ENCODE measurements at places on chromosomes 13 and 19.
A peak's percentile ranks its signal among the peaks of the same experiment; 100 is the strongest.

DNA sequence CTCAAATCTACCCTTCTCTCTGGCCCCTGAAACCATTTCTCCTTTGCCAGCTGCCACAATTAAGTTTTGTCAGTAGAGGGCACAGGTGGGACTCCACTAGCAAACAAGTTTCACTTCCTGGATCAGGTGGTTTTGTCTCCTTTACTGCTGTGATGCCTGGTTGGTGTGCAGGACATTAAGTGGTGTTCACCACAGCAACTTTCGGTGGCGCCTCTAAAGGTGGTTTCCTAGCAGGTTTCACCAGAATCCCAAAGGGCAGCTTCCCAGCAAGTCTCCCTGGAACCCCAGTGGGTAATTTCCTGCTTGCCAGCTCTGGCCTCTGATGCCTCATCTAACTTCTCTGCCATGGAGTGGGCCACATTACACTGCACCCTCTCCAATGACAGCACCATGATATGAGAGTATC is 16.6 kb downstream of the MED4 start:
- DNase-seq, result peak; percentile 68

DNA sequence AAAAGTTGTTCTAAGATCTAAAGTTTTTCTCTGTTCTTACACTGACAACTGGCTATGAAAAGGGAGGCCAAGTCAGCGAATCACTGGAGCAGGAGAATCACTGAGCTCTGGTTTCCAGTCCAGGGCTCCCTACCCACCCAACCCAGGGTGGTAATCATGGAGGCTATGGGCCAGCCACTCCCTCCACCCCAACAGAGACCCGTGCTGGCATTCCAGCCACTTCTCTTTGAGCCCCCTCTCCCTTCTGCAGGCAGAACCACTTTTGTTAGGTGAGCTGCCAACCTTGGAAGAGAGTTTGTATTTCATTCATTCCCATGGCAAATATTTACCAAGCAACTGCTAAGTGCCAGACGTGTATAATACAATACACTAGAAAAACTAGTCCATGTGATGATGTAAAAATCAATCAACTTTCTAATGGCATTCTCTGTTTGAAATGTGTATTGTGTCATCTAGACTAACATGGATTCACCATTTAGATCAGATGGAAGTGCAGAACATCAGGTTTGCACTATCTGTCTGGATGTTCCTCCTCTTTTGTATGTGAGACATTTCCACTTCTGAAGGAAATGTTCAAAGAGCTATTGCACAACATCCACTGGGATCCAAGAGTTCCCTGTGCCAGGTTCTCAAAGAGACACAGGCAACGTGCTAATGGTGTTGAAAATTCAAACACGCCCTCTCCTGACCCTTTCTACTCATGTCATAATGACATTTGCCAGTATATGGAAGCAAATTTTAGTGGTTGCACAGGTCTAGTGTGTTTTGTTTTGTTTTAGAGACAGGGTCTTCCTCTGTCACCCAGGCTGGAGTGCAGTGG is 5.3 kb downstream of the MLNR start:
- no peak for DNase-seq

DNA sequence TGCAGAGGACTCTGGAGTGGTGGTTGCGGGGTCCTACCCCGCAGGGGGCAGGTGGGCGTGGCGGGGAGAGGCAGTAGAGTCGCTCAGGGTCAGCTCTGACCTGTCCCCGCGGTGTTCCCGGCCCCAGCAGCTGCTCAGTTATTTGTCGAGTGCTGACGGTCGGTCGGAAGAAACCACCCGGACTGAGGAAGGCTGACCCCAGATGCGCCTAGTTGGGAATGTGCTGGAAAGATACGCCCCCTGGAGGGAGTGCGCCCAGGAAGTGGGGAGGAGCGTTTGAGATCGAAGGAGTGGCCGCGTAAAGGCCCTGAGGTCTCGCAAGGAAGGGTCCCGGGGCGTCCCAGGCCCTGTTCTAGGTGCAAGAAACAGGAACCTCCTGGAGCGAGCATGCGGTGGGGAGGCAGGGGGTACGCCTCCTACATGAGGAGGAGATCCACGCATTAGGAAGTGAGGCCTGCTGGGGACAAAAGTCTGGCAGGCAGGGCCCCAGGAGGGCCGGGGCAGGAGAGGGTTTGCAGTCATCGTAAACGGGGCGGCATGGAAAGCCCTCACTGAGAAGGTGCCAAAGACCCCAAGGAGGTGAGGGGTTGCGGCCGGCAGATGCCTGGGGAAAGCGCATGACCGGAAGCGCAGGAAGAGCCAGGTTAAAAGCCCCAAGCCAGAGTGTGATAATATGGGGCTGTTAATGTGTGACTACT is 9.2 kb downstream of the CCDC8 start:
- no peak for DNase-seq

GRCh38 chr13:106373989-106374572 is 161.4 kb downstream of the EFNB2 start:
- no peak for DNase-seq

- DNase-seq, result no peak
Observed at GRCh38 chr13:106183410-106184065, 351.9 kb downstream of the EFNB2 start.

GRCh38 chr13:108877300-108877699 is 247.9 kb downstream of the MYO16 start:
- no peak for DNase-seq

DNA sequence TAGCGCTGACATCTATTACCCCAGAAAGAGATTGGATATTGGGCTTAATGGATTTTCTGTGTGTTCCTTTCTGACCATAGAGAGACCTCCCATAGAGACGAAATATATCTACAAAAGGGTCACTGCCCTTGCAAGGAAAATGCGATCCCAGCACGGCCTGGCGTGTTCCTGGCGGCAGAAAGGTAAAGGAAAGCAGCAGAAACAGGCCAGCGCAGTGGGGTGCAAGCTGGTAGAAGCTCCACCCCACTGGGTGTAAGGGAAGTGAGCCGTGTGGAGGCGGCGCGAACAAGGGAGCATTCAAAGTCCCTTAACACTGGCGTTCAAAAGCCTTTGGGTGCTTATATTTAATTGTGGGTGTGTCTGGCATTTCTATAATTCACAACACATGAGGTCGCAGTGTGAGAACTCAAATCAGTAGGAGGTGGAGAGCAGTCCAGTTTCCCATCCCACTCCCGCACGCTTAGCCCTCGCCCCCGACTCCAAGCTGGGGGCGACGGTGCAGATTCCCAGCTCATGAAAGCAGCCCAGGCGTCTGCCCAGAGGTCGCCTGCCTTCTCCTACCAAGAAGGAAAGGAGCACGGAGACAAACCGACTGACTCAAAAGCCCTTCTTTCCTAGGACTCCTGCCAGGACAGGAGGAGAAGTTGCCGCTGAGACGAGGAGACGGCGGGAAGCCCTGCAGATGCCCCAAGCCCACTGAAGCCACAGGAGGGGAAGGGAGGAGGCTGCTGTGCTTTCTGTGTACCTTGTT is 478.4 kb downstream of the FOXO1 start:
- DNase-seq, result no peak

DNA sequence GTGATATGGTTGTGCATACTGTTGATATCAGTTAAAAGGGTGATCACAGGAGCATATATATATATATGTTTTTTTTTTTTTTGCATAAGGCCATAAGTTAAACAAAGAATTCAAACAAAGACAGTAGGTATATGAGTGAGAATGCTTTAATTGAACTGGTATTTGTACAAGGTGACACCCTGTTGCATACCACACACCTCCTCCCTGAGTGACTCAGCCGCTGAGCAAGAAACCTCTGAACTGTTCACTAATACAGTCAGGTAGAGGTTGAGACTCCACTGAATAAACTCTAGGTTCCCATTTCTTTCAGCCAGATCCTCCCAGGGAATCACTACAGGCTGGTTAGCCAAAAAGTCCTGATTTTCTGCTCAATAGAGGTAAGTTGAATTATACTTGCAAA is at the start of gene SCEL:
Gene SCEL, plus strand, starts transcription at position 259 of the 400 bp plus-strand sequence. CDS start 20,170 bp downstream, outside the sequence.
- no peak for DNase-seq

GRCh38 chr13:28548872-28549271 is 53.9 kb upstream of the FLT1 start:
- DNase-seq, result no peak

DNA sequence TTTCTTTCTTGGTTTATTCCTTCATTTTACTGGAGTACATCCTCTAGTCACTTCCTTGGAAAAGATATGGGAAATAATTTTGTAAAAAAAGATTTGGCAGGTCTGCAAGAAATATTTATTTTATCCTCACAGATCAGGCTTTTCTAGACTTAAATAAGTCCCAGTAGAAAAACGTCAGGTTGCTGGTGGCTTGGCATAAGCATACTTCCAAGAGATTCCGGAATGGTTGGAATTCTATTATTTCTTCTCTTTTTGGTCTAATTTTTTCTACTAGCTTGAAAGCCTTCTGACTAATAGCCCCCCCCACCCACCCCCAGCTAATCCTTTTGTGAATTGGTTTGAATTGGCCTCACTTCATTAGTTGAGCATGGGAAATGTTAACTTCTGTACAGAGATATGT is 147.6 kb downstream of the ZIC5 start:
- DNase-seq, result no peak

DNA sequence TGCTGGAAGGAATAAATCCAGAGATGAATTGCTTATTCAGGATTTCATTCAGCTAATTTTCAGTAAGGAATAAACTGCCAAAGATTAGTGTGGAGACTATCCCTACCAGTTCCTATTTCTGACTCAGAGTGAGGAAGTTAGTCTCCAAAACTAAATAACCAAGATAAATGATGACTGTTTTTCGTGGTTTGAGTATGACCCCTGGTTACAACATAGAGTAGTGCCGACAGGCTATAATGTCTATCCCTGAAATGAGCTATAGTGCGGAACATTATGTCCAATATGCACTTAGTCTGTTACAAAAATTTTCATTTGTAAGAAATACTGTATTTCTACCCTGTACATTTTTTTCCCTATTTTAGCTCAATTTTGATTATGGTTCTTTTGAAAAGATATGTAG is 51.4 kb downstream of the NBEA start:
- no peak for DNase-seq

- peak; percentile 62 for DNase-seq
Observed at GRCh38 chr13:40665126-40666044, 1.1 kb downstream of the FOXO1 start.

DNA sequence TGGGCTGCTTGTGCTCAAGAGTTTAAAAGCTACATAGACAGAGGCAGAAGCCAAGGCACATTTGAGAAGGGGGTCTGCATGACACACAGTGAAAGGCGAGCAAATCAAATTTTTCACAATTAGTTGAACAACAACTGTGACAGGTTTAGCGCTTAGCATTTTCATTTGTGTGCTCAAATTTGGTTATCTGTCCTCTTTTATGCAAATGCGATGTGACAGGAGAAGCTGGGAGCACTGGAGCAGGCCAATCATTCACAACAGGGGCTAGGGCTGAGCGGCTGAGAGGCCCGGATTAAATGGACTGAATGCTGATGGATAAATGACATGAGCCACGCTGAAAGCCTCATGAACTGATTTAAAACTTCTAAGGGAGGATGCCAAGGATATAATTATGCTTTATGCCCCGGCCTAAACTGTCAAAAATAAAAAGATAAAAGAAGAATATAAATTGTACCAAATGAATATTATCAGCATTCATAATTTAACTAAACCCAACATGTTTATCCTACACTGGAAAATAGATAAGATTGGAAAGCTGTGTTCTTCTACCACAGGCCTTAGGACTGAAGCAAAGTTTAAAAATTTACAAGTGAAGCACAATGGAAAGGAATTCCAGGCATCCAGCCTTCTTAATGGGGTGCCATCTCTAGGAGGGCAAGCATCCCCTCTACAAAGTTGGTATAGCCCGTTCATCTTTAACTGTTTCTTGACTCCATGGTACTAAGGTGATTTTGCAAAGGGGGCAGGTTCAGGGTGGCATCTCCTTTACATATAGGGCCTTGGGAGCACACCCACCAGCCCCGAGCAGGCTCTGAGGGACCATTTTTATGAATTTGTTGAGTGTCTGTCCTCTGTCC is 117.9 kb downstream of the RBM26 start:
- DNase-seq, result no peak

- DNase-seq, result no peak
Observed at GRCh38 chr19:31256593-31256960, 92.7 kb downstream of the TSHZ3 start.

DNA sequence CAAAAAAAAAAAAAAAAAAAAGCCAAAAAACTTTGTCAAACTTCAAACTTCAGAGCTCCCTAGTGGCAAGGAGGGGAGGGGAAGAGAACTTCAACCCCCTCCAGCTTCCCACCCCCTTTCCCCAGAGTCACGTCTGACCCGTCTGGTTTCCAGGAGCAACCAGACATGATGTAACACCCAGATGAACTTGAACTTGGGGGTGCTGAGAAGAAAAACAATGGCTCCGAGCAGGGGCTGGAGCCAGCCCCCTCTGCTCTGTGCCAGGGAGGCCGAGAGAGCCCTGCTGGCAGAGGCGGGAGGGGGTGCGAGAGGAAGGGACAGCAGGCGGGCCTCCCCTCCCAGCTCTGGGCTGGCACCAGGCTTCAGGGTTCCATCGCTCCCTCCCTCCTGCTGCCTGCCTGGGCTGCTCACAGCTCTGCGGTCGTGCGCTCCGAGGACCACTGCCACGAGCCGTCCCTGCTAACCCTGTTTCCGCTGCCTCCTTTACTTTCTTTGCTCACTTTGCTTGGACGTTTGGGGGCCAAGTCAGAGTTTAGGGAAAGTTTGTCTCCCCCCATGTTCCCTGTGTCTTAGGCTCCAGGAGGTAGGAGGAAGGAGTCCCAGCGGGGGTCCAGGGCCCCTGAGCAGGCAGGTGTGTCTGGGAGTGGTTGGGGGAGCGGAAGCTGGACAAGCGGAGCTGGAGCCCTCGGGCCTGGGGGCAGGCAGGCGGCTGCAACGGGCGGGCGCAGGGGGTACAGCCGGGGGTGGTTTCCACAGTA is 11.1 kb downstream of the LYL1 start:
- DNase-seq, result no peak

GRCh38 chr19:14198384-14199376 is 7.3 kb downstream of the ADGRL1 start:
- DNase-seq, result no peak

GRCh38 chr13:33015791-33016323 is 366 bp upstream of the KL start:
- no peak for DNase-seq

GRCh38 chr13:99205621-99206220 is 5.1 kb downstream of the UBAC2 start:
- DNase-seq, result no peak

DNA sequence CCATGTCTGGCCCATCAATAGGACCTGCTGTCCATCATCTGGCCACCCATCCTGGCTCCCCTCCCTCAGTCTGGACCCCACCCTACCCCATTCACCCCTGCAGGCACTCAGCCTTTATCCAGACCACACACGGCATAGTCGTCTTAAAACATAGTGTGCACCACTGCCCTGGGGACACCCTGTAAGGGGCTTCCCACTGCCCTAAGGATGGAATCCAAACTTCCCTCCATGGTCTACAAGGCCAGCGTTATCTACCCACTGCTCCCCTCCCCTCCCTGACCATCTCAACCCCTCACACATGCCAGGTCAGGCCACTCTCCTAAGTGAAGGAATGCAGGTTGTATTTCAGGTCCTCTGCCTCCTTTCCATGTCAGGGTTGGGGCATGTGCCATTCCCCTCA is 352.7 kb upstream of the ZNF507 start:
- DNase-seq, result no peak
